ENCODE measurements at places on chromosomes 5 and 9.
A peak's percentile ranks its signal among the peaks of the same experiment; 100 is the strongest.

DNA sequence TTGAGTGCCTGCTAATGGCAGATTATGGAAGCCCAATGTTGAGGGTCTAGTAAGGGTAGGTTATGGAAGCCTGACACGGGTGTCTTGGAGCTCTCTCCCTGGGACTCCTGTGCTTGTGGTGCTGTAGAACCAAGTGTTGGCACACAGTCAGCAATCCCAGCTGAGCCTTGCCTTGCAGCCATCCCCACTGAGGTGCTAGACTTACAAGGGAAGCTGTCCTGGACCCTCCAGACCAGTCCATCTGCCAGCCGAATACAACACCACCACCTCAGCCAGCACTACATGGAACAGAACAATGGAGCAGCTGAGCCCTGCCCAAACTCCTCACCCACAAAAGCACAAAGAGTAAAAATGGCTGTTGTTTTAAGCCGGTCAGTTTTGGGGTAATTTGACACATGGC, 90.5 kb upstream of the DNAH5 start:
- DNase-seq, result no peak

DNA sequence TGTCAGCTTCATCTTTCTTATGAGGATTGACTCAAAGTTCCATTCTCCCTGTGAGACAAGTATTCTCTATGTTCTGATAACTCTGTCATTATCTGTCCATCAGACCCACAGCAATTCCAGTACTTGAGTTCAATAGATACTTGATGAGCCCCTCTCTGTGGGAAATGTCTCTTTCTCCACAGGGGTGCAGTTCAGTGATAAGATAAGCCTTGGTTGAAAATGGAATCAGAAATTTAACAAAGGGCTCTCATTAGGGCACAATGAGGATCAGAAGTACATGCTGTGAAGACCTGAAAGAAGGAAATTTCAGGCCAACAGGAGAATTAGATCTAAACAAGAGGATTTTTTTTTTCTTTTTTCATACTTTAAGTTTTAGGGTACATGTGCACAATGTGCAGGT, 737.3 kb downstream of the MTRR start:
- DNase-seq, result no peak

- no peak for DNase-seq
Measured at GRCh38 chr5:155148694-155149093, 135.1 kb downstream of the KIF4B start.

- DNase-seq, result no peak
Measured at GRCh38 chr5:89566340-89566739, 683.4 kb upstream of the MEF2C start.

- DNase-seq, result no peak
Measured at GRCh38 chr5:39409033-39409432, 15.7 kb downstream of the DAB2 start.

- no peak for DNase-seq
Measured at GRCh38 chr5:122073864-122074263, 4.2 kb downstream of the LOX start.

DNA sequence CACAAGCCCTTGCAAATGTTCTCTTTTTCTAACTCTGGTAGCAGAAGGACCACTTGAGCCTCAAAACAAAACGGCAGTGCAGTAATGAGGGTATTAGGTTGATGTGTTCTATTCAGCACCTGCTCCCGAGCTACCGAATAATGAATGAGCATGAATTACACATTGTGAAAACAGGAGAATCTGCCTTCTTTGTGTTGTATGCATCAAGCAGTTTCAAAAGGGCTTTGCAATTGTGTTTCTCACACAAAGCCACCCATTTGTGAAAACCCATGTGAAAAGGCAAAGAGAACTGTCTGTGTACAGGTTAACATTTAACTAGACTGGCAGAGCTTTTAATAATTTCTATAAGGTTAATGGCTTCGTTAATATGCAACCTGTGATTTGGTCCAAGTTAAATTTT, 97.8 kb downstream of the STK32A start:
- DNase-seq, result no peak

- no peak for DNase-seq
Measured at GRCh38 chr5:66814146-66814991, 218.2 kb downstream of the MAST4 start.

DNA sequence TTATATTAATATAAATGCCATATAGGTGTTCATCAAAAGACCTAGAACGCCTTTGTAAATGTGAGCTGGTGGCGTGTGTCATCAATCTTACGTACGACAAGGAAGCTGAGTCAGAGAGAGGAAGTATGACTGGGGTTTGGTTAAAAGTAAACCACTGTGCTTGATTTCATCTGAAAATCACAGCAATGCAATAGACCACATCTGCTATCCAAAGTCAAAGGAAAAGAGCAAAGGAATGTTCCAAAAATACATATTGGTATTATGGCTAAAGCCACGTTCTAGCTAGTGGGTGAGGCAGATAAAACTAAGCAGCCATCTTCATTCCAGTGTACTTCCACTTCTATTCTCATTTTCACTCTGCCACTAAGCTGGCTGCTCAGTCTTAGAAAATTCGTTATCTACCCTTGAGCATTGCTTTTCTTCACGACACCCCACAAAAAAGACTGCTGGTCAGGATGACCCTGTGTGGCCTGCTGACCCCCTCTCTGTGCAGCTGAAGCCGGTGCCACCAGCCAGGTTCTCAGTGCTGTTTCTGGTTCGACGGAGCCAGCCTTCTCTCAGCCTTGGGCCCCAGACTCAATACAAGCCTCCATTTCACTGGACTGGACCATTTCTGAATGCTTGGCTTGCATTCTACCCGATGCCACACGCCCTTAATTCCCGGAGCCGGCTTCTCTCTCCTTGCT, 23.8 kb downstream of the SHC3 start:
- peak; percentile 11 for DNase-seq

- no peak for DNase-seq
Measured at GRCh38 chr9:98356953-98357690, 101.7 kb upstream of the TBC1D2 start.

GRCh38 chr5:81533629-81534405, 139.9 kb upstream of the ACOT12 start:
- no peak for DNase-seq

DNA sequence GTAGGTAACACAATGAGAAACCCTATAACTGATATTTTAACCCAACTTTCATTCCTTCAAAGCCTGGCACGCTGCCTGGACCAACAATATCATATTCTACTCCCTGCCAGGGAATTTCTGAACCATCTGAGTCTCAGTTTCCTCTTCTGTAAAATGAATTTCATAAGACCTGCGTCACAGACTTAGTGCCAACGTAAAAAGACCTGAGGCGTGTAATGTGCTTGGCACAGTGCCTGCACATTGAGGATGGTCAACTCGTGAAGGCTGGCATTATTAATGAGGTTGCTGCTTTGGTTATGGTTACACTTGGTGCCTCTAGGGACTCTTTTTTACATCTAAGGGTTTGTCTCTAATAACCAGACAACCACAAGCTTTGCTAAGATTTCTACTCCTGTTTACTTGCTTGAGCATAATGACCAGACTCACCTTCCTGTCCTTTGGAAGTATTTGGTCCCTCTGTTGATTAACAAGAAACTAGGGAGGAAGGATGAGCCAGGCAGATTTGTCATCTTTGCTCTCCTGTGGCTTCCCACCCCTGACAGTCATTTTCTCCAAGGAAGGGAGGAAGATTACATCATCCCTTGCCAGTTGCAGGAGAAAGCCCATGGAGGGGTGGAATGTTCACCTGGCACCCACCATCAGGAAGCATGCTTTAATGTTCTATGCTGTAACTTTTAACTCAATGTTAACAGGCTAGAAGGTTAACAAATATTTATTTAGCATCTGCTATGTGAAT, 79.0 kb downstream of the PAPPA start:
- no peak for DNase-seq

GRCh38 chr9:116661037-116661954, 25.8 kb upstream of the TRIM32 start:
- DNase-seq, result no peak

GRCh38 chr5:78649211-78649695, 681 bp upstream of the LHFPL2 start:
- DNase-seq, result no peak

DNA sequence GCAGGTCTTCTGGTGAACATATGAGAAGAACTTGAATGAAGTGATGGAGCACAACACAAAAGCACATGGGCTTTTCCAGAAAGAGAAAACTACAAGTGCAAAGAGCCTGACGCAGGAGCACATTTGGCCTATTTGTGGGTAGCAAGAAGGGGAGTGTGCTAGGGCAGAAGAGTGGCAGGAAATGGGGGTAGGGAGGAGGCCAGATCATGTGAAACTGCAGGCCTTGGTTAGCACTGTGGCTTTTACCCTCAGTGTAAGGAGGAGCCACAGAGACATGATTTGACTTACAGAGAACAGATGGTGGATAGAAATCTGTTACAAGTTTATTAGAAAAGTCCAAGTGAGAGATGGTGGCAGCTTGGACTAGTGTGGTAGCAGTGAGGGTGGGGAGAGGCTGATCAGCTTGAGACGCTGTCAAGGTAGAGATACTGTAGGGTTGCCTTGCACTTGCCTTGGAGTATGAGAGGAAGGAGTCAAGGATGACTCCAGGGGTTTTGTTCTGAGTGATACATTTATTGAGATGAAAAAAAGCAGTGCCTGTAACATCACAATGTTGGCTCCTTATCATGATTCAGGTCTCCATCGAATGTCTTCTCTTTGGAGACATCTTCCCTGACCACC, 126.7 kb downstream of the PPP2R2B start:
- DNase-seq, result peak; percentile 5

GRCh38 chr5:97836816-97837215, 653.8 kb upstream of the RIOK2 start:
- no peak for DNase-seq

GRCh38 chr5:38478878-38479277, 77.6 kb downstream of the LIFR start:
- DNase-seq, result no peak

- DNase-seq, result no peak
Measured at GRCh38 chr5:12885018-12885417, 980.8 kb upstream of the CTNND2 start.

- DNase-seq, result no peak
Measured at GRCh38 chr9:75013735-75014134, 14.4 kb downstream of the CARNMT1 start.

DNA sequence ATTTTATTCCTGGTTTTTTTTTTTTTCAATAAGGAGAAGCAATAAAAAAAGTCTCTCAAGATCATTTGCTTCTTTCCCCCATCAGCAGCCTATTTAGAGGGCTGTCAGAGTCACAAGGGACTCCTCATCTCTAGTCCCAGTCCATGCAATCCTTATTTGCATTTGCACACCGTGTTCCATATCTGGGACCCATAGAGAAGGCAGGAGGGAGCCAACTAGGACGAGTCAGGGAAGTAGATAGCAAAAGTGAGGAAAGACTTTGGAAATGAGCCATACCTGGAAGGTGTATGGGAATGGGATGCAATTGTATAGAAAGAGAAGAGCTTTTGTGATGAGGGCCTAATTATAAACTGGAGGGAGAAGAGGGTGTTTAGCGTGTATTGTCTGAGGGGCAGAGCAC, 160.0 kb downstream of the PIK3R1 start:
- no peak for DNase-seq

DNA sequence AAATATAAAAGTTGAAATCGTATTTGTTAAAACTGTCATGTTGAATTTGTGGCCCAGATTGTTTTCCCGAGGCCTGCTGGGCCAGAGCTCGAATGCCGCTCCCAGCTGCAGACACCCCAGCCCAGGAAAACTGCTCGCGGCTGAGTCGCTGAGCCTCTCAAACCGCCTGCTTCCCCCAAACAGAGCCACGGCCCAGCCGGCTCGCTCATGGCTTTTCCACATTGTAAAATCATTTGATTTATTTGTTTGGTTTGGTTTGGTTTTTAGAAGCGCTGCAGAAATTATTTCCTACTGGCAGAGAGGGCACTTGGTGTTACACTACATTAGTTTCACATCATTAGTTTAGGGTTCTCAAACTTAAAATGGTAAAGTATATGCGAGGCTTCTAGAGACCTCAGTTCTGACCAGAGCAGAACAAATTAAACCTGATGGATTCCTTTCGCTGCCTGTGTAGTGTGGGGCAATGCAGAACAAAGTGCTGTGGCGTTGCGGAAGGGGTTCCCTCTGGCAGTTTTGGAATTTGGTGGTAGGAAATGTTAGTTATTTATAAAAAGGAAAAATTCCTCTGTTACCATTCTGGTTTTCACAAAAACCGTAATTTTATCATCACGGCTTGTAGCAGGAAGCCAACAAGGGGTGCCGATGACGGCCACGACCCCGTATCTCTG, 156.5 kb upstream of the PITX1 start:
- no peak for DNase-seq

DNA sequence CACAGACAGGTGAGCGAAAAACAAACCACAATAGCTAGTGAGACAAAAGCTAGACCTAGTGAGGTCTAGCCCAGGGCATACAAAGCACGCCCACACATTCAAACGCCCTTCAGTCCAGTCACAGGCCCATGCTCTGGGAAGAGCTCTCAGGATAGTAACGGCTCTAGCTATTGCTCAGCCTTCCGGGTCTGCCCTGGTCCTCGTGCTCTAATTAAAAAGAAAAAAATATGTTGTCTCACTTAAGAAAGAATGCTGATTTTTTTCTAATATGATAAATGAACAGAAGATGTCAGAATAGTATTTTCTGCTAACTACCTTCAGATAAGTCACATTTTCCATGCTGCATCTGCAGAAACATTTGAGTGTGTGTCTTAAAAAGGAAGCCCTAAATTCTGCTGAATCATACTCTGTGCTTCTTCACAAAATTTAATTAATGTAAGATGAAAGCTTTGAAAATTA, 94.5 kb downstream of the PLPP1 start:
- no peak for DNase-seq

GRCh38 chr5:82786748-82787147, 290.4 kb downstream of the TMEM167A start:
- no peak for DNase-seq

DNA sequence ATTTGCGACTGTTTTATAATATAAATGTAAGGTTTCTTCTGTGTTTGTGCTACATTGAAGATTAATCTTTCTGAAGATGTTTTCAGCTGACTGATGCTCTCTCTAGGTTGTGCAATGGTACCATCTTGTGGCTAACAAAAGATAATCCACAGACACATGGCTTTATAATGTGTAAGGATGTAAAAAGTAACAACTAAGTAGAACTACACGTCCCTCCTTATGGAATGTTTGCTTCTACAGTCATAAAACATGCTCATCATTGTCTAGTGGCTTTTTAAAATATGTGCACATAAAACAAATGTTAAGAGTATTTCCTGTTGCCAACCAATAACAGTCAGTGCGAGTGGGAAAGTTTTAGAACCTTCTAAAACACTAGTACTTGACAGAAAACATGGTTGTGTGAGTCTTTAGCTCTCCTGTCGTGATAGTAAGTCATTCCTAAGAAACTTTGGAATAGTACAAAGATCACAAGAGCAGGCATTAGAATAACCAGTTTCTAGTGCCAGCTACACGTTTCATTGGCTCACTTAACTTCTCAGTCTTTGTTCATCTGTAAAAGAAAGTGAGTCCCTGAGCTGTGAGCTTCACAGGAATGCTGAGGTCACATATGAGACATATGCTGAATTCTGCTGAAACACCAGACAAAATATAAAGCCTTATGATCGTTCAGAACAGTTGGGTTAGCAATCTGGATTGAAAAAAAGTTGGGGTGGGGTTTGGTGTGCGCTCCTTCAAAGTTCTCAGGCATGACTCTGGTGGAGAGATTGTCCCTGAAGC, 75.7 kb upstream of the GLIS3 start:
- no peak for DNase-seq

- DNase-seq, result no peak
Measured at GRCh38 chr9:120388003-120388855, 191.7 kb downstream of the CDK5RAP2 start.

- DNase-seq, result no peak
Measured at GRCh38 chr5:28691526-28691925, 1653.1 kb upstream of the CDH9 start.

GRCh38 chr9:122536134-122536533, 9.0 kb upstream of the OR1N1 start:
- no peak for DNase-seq

Data from stimulated activated CD4-positive, alpha-beta T cell treated with anti-CD3 and anti-CD28 coated beads, Interleukin-15, amount 100 ng/mL, for 48 hours (primary cell).